A549 treated with CORT108297 at 1 μM for 4 hours (cell line): ENCODE measurements at places on chromosomes 2 and 18. TPM values are rescaled to one million over a fixed set of nuclear protein-coding genes. Genes with fewer than 3 reads are reported as not detected.

Gene CRYGC
- total RNA-seq: not detected in 5 replicates

Gene IL1F10
- total RNA-seq: not detected in 5 replicates

Gene CFAP53
- total RNA-seq: 0.30 to 0.41 TPM (median 0.37 TPM) in 5 replicates

Gene FEV
- total RNA-seq: not detected in 5 replicates

Gene TRIM43
- total RNA-seq: 0.07 TPM in 1 of 5 replicates, not detected in the others

Gene MAP3K2
- 12.4 to 24.4 TPM (median 18.4 TPM) in 5 replicates for total RNA-seq

Gene ELOA2
- total RNA-seq: not detected in 5 replicates

Gene KCNK3
- 0.53 to 1.2 TPM (median 1.0 TPM) in 5 replicates for total RNA-seq

Gene THSD7B
- total RNA-seq: not detected in 5 replicates

Gene NT5C1B
- total RNA-seq: not detected in 5 replicates

Gene LOXHD1
- not detected in 5 replicates for total RNA-seq

Gene SLC9A2
- 2.8 to 3.4 TPM (median 3.3 TPM) in 5 replicates for total RNA-seq

Gene REG1B
- total RNA-seq: not detected in 5 replicates

Gene LDLRAD4
- 1.1 to 2.8 TPM (median 1.8 TPM) in 5 replicates for total RNA-seq

Gene NPPC
- 0.20 to 0.29 TPM (median 0.23 TPM) in 4 of 5 replicates, not detected in the other for total RNA-seq

Gene LIPT1
- 3.2 to 3.8 TPM (median 3.7 TPM) in 5 replicates for total RNA-seq

Gene PPP4R3B
- 30.3 to 35.3 TPM (median 32.1 TPM) in 5 replicates for total RNA-seq

Gene SIX2
- total RNA-seq: 0.10 to 0.36 TPM (median 0.27 TPM) in 5 replicates

Gene LGALSL
- 7.7 to 10.8 TPM (median 8.7 TPM) in 5 replicates for total RNA-seq

Gene RAMP1
- 0.32 TPM in 1 of 5 replicates, not detected in the others for total RNA-seq

Gene CCDC138
- 6.6 to 8.8 TPM (median 8.1 TPM) in 5 replicates for total RNA-seq

Gene COLEC12
- 0.02 to 0.08 TPM (median 0.03 TPM) in 5 replicates for total RNA-seq

Gene CYS1
- 0.81 to 1.8 TPM (median 1.3 TPM) in 5 replicates for total RNA-seq

Gene IL36RN
- 0.05 to 0.25 TPM (median 0.14 TPM) in 4 of 5 replicates, not detected in the other for total RNA-seq

Gene DNAJC5G
- total RNA-seq: not detected in 5 replicates

Gene CCDC102B
- 0.19 to 0.58 TPM (median 0.37 TPM) in 5 replicates for total RNA-seq

Gene MRPL19
- total RNA-seq: 69.2 to 76.6 TPM (median 72.9 TPM) in 5 replicates

Gene HOXD9
- total RNA-seq: 0.82 to 1.7 TPM (median 1.5 TPM) in 5 replicates

Gene SFT2D3
- total RNA-seq: 4.7 to 6.9 TPM (median 5.8 TPM) in 5 replicates

Gene RND3
- 49.5 to 68.6 TPM (median 53.9 TPM) in 5 replicates for total RNA-seq

Gene NEB
- 0.12 to 0.70 TPM (median 0.22 TPM) in 5 replicates for total RNA-seq

Gene CENPA
- total RNA-seq: 48.7 to 57.9 TPM (median 55.8 TPM) in 5 replicates

Gene CFC1
- not detected in 5 replicates for total RNA-seq
